ENCODE measurements at places on chromosomes 6 and 20. TPM values are rescaled to one million over a fixed set of nuclear protein-coding genes. Genes with fewer than 3 reads are reported as not detected.
A peak's percentile ranks its signal among the peaks of the same experiment; 100 is the strongest.

- no peaks in the 10 kb centered on the region for H3K27me3 ChIP-seq
- no peak overlapping the region for H3K4me3 ChIP-seq
- DNase-seq = no peak
Measured at GRCh38 chr6:22596011-22596410, 26.6 kb downstream of the HDGFL1 start.

DNA sequence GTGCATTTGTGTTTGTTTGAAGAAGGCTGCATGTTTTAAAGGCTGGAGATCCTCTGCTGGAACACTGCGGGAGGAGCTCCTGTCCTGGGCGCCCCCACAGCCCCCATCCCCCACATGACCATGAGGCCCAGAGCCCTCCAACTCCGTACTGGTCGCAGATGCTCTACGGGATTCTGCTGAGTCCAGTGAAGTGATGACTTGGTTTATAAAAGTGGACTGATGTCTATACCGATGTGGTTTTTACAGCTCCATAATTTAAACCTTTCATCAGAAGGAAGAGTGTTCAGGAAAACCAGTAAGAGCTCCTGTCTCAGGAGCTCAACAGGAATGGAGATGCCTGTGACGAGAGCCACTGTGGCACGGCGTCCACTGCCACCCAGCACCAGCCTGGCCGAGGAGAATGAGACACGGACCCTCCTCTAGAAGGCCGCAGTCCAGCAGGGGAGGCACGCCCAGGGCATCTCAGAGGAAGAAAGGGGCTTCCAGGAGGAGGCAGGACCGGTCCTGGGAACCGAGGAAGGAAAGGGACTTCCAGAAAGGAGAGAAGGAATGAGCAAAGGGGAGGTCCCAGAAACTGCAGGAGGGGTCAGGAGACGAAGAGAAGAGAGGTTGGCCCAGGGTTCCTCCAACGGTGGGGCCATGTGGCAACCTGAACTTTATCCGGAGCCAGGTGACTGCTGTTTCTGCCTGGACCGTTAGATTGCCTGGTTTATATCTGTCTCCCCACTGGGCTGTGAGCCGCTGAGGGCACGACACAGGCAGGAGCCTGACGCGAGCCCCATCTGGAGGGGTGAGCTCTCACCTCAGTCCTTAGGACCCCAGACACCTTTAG lies 26.9 kb downstream of the BFSP1 start:
- H3K36me3 ChIP-seq = peaks cover 2% of the 10 kb centered on the region

- H3K36me3 ChIP-seq = peaks cover 1% of the 10 kb centered on the region
- H3K4me3 ChIP-seq = no peak overlapping the region
- no peak for DNase-seq
- peak overlapping the region; percentile 6 for H3K27ac ChIP-seq
Measured at GRCh38 chr20:46621492-46621891, 29.8 kb downstream of the SLC13A3 start.

DNA sequence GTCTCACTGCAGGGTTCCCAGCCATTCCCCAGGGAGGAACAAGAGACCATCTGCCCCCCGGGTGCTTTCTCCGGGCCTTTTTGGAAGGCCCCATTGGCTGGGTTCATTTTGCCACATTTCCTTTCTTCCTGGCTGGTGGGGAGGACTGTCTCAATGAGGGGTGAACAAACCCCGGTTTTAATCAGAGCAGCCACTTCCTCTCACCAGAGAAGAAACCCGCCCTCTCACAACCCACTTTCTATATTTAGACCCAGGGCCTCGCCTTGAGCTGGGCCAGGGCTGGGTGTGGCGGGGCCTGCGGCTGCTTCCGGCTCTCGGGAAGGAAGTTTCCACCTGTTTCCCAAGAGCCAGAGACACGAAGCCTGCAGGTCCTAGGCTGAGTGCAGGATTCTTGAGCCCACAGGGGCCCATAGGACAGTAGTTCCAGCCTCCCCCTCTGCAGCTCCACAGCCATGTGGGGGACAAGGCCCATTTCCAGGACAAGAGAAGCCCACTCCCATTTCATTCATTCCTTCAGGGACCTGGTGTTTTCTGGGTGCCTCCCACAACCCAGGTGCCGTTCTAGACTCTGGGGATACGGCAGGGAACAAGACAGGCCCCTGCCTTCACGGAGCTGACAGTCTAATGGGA lies 41.8 kb downstream of the RBM38 start:
- DNase-seq = no peak
- H3K27me3 ChIP-seq = peaks cover 4% of the 10 kb centered on the region
- no peak overlapping the region for H3K27ac ChIP-seq
- H3K4me1 ChIP-seq = peaks cover 22% of the 10 kb centered on the region
- H3K36me3 ChIP-seq = no peaks in the 10 kb centered on the region

DNA sequence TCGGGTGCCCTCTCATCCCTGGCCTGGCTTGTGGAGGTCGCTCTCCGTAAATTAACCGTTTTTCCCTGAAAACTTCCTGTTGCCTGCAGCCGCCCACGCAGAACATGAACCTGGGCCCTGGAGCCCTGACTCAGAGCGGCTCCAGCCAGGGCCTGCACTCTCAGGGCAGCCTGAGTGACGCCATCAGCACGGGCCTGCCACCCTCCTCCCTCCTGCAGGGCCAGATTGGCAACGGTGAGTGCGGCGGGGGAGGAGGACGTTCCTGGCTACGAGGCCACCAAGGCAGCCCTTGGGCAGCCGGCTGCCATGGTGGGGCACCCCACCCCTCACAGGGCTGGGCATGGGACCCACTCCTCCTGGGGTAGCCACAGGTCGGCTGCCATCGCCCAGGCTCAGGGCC lies 17.8 kb downstream of the SS18L1 start:
- H3K4me1 ChIP-seq = peaks cover 9% of the 10 kb centered on the region
- no peak overlapping the region for H3K4me3 ChIP-seq
- no peak for DNase-seq
- H3K27ac ChIP-seq = no peak overlapping the region
- peaks cover 11% of the 10 kb centered on the region for H3K36me3 ChIP-seq

DNA sequence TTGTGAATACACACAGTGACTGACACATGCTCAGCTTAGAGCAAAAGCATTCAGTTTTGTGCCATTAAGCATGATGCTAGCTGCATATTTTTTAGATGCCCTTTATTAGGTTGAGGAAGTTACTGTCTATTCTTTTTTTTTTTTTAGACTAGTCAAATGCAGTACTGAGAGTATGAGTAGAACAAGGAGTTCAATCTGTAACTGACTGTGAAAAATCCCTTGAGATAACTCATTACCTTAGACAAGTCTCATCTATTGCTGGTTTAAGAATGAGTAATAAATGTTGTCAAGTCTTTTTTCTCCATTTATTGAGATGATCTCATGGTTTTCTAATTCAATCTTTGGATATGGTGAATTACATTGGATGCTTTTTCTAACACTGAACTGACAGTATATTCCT lies 23.2 kb downstream of the AHI1 start:
- peaks cover 16% of the 10 kb centered on the region for H3K36me3 ChIP-seq
- no peak overlapping the region for H3K27ac ChIP-seq
- no peaks in the 10 kb centered on the region for H3K27me3 ChIP-seq
- no peak for DNase-seq
- H3K4me3 ChIP-seq = no peak overlapping the region

GRCh38 chr20:5919626-5920544 lies 30.4 kb downstream of the TRMT6 start:
- no peak overlapping the region for H3K4me3 ChIP-seq
- peaks cover 15% of the 10 kb centered on the region for H3K27me3 ChIP-seq
- H3K4me1 ChIP-seq = peaks cover 11% of the 10 kb centered on the region
- no peaks in the 10 kb centered on the region for H3K36me3 ChIP-seq
- no peak for DNase-seq
- H3K27ac ChIP-seq = no peak overlapping the region

DNA sequence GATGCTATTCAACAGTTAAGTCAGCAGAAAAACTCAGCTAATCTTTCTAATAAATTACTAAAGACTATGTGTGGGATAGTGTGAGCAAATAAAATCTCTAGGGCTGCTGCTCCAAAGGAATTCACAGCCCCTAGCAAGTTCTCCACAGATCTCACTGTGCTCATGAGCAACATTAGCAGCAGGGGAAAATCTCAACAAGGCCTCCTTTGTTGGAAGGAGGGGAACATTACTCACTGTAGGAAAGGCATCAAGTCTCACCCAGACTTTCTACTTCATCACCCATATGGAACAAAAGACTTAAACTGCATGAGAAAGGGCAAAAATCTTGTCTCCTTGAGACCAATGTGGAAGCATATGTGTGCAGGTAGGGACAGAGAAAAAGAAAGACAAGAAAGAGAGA lies 726.4 kb upstream of the SLC35B3 start:
- no peak for DNase-seq
- H3K36me3 ChIP-seq = peaks cover 9% of the 10 kb centered on the region
- H3K4me3 ChIP-seq = no peak overlapping the region
- no peaks in the 10 kb centered on the region for H3K4me1 ChIP-seq
- no peak overlapping the region for H3K27ac ChIP-seq

GRCh38 chr6:58198301-58198700 lies 880.9 kb downstream of the PRIM2 start:
- no peak overlapping the region for H3K4me3 ChIP-seq
- no peaks in the 10 kb centered on the region for H3K27me3 ChIP-seq
- H3K36me3 ChIP-seq = no peaks in the 10 kb centered on the region
- no peak for DNase-seq
- H3K27ac ChIP-seq = no peak overlapping the region

- no peaks in the 10 kb centered on the region for H3K36me3 ChIP-seq
- H3K4me1 ChIP-seq = peaks cover 9% of the 10 kb centered on the region
- no peak for DNase-seq
- H3K27me3 ChIP-seq = peaks cover 9% of the 10 kb centered on the region
Measured at GRCh38 chr6:1324936-1325335, 13.0 kb downstream of the FOXQ1 start.

DNA sequence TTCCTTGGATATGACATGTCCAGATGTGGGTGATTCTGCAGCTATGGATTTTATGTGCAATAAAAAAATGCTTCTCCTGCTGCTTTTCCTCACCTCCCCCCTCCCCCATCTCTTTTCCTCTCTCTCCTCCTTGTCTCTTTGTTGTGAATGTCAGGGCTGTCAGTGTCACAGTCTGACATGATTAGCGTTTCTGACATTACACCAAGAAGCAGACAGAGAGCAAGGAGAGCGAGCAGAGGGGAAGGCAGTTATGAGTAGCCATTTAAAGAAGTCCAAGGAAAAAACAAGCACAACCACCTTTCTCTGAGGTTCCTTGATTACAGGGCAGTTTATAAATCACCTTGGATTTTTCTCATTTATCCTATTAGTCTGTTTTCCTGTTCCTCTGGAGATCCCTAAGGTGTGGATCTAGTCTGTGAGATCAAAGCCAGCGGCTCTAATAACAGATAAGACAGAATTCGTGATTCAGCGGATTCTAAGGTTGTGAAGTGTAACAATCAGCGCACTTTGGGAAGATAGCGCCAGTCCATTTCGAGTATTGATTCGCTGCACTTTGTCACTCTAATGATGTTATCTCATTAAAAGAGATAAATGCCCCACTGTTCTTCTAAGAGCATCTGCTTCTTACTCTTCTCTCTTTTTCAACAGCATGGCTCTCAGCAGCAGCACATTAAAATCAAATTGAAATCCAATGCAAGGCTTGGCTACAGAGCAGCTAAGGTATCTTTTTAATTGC lies 101.4 kb downstream of the BACH2 start:
- DNase-seq = no peak
- no peaks in the 10 kb centered on the region for H3K27me3 ChIP-seq
- no peak overlapping the region for H3K4me3 ChIP-seq
- peaks cover 31% of the 10 kb centered on the region for H3K4me1 ChIP-seq
- H3K27ac ChIP-seq = peak overlapping the region; percentile 58

GRCh38 chr6:1739220-1739619 lies 129.5 kb downstream of the FOXC1 start:
- H3K4me1 ChIP-seq = peaks cover 12% of the 10 kb centered on the region
- no peaks in the 10 kb centered on the region for H3K27me3 ChIP-seq
- peaks cover 3% of the 10 kb centered on the region for H3K36me3 ChIP-seq
- no peak for DNase-seq
- H3K4me3 ChIP-seq = no peak overlapping the region
- no peak overlapping the region for H3K27ac ChIP-seq

DNA sequence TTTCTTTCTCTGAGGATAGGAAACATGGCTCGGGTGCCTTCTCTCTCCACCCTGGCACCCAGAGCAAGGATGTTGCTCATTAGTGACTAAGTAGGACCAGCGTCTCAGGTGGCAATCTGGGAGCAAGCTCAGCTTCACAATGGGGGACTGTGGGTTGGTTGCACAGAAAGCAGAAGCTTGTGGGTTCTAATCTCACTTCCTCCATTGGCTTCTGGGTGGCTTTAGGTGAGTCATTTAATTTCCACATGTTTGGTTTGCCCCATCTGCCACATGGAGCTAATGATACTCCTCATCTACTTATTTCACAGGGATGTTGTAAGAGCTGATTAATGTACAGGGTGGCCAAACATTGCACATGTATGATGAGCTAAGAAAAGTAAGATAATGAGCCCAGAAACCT lies 54.8 kb upstream of the AKIRIN2 start:
- no peaks in the 10 kb centered on the region for H3K27me3 ChIP-seq
- H3K27ac ChIP-seq = no peak overlapping the region
- H3K4me3 ChIP-seq = no peak overlapping the region

GRCh38 chr6:52725535-52726192 lies 37.6 kb downstream of the GSTA2 start:
- no peaks in the 10 kb centered on the region for H3K36me3 ChIP-seq
- no peak overlapping the region for H3K27ac ChIP-seq
- peaks cover 12% of the 10 kb centered on the region for H3K4me1 ChIP-seq
- H3K27me3 ChIP-seq = no peaks in the 10 kb centered on the region
- no peak overlapping the region for H3K4me3 ChIP-seq
- DNase-seq = no peak

DNA sequence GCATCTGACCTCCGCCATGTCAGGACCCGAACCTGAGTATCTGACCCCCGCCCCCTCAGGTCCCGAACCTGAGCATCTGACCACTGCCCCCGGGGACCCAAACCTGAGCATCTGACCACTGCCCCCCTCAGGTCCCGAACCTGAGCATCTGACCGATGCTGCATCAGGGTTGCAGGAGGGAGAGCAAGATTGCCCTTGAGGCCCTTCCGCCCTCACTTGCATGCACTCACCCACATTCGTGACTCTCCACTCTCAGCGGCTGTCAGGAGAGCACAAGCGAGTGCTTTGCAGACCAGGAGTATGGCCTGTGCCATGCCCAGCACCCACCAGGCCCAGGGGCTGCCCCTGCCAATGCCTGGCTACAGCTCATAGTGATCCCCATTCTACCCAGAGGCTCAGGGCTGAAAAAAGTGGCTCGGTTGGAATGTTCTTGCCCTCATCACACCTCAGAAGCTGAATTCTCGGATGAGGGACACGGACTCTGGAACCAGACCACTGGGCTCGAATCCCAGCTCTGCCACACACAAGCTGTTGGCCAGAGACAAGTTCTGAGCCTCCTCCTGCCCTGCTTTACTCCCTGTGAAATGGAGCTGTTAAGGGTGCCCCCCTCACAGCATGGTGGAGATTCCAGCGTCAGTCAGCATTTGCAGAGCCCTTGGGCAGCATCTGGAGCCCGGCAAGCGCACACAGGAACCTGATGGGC lies 82.1 kb downstream of the DLL1 start:
- peak; percentile 87 for DNase-seq
- no peaks in the 10 kb centered on the region for H3K4me1 ChIP-seq
- H3K4me3 ChIP-seq = no peak overlapping the region
- H3K27ac ChIP-seq = no peak overlapping the region
- peaks cover 26% of the 10 kb centered on the region for H3K27me3 ChIP-seq
- no peaks in the 10 kb centered on the region for H3K36me3 ChIP-seq

Gene RAET1L
- not detected for total RNA-seq

Gene SRMS
- not detected for total RNA-seq

Gene C6orf141
- total RNA-seq = not detected

Gene COL11A2
- total RNA-seq = 10.0 TPM

Gene CD40
- total RNA-seq = not detected

Gene OSTM1
- total RNA-seq = 90.4 TPM

Gene KCNK16
- not detected for total RNA-seq

Data from chondrocyte (in vitro differentiated cells).